ENCODE measurements at places on chromosomes 1 and 21. TPM values are rescaled to one million over a fixed set of nuclear protein-coding genes. Genes with fewer than 3 reads are reported as not detected.

The ECM1 gene
- 18.1 TPM for total RNA-seq

The CTNNBIP1 gene
- 15.8 TPM for total RNA-seq

The KRTAP10-9 gene
- total RNA-seq: not detected

The TMEM125 gene
- not detected for total RNA-seq

DNA sequence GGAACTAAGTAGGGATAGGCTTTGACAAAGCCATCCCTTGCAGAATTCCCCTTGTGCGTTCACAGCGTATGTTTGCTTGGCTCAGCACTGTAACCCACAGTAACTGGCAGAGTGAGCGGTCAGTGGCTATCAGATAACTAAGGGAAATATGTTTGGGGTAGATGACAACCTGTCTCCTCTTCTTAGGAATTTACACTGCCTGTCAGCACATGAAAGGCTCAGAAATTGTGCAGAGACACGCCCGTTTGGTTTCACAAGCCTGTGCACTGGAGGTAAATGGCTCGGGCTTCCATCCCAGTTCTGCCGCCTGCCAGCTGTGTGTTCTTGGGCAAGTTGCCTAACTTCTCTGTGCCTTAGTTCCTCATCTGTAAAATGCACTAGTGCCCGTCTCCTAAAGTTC is 101.2 kb downstream of the PRDM2 start:
- DNase-seq: no peak

DNA sequence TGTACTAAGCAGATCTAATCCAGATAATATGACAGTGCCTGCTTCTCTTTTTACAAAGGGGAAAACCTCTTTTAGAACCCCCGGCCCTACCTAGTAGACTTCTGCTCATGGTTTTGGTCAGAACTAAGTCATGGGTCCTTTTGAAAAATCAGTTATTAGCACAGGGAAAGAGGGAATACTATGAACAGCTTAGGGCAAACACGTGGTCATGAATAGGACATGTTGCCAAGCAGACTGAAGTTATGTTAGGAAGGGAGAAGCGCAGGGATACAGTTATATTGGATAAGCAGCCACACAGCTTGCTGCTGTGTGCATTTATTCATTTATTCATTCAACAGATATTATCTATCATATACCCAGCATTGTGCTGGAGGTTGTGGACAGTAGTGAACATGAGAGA is 25.3 kb upstream of the IGSF3 start:
- DNase-seq: no peak

DNA sequence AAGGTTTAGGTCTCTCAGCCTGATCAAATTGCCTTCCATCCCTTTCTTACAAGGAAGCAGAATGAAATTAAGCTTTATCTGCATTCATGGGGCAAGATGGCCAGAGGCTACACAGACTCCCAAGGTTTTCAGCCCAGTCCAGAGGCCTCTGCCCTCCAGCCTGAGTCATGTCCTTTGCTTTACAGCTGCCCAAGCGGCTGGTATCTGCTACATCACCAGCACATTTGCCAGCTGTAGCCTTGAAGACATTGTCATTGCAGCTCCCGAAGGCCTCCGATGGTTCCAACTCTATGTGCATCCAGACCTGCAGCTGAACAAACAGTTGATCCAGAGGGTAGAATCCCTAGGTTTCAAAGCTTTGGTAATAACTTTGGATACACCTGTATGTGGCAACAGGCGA is 16.0 kb downstream of the HAO2 start:
- no peak for DNase-seq

GRCh38 chr1:43052322-43052721 is 93.7 kb upstream of the SLC2A1 start:
- DNase-seq: no peak

GRCh38 chr1:200081151-200081968 is 53.9 kb downstream of the NR5A2 start:
- DNase-seq: no peak
